ENCODE measurements at places on chromosomes 6 and 20.

GRCh38 chr6:68046756-68047155 lies 588.3 kb upstream of the ADGRB3 start:
- DNase-seq: no peak

DNA sequence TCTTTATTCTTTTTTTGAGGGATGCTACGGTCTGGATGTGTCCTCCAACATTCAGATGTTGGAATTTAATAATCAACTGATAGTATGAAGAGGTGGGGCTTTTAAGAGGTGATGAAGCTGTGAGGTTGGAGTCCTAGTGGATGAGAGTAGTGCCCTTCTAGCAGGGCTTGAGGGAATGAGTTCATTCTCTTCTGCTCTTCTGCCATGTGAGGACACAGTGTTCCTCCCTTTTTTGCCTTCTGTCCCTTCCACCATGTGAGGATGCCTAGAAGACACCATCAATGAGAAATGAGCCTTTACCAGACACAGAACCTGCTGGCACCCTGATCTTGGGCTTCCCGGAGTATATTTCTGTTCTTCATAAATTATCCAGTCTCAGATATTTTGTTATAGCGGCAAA lies 82.1 kb upstream of the MLIP start:
- no peak for DNase-seq

GRCh38 chr20:56955680-56956079 lies 310.8 kb downstream of the BMP7 start:
- DNase-seq: no peak

- DNase-seq: no peak
These were observed 45.2 kb upstream of the RREB1 start for GRCh38 chr6:7062451-7063162.

GRCh38 chr6:11023032-11023431 lies 21.1 kb downstream of the ELOVL2 start:
- DNase-seq: no peak

DNA sequence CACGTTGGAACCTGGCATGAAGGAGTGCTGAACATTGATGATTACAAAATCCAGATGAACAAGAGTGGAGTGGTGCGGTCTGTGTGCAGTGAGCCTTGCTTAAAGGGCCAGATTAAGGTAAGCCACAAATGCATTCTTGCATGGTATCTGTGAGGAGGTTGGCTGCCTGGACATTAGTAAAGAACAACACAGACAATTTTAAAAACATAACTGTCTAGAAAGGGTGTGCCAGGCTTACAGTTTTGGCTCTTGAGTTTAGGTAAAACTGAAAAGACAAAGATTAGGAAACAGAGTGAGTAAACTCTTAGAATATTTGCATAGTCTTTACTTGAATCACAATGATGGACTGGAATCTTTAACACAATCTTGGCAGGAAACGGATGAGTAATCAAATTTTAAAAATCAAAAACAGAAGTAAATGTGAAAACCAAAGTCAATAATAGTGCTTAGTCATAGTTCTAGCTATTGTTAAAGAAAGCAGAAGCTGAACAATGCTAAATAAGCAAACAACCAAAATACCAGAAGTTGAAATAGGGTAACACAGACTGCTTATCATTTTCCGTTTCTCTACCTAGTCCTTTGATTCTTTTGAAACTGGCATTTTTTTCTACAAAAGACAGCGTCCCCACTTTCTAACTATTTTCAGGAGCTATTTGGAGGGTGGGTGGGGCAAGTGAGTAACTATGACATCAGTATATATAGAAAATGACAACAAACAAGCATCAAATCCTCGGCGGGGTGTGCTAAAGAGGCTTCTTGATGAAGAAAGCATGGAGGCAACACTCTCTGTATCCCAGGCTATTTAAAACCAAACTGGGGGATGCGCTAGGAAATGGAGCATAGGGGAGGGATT lies 185.8 kb upstream of the RAB32 start:
- DNase-seq: peak; percentile 18

DNA sequence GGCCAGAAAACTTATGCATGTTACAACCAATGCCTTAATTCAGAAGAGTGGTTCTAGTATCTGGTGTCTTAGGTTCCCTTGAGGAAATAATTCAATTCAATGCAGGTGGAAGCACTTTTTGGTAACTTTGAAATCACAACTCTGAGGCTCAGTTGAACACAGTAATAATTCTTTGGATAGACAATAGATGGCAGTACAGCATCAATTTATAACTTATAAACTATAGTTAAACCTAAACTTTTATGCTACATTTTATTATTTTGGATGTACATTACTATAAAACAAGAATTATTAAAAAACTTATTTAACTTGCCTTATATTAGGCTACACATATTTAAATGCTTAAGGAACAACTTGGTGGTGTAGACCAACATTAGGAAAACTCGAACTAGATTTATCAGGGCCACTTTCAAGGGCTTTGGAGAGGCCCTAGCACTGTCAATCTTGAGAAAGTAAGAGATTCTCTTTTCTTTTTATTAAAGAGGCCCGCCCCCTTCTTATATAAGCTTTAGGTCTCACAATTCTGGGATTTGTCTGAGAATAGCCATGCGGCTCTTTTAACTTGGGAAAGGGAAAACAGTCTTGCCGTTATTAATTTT lies 85.9 kb downstream of the CRYBG1 start:
- no peak for DNase-seq

DNA sequence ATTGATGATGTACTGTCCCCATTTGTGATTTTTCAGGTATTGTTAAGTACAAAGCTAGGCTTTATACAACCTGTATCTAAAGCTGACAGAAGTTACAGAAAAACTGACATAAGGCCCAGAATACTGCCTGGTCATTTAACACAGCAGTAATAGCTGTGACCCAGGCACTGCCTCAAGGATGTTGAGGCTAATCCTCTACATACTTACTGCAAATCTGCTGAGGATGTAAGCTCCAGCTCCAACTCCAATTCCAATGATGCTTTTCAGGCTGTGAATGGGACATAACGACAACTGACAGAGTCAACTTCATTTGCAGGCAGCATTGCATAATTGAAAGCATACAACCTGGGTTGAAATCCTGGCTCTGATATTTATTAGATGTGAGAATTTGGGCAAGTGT lies 36.3 kb upstream of the SLA2 start:
- no peak for DNase-seq

DNA sequence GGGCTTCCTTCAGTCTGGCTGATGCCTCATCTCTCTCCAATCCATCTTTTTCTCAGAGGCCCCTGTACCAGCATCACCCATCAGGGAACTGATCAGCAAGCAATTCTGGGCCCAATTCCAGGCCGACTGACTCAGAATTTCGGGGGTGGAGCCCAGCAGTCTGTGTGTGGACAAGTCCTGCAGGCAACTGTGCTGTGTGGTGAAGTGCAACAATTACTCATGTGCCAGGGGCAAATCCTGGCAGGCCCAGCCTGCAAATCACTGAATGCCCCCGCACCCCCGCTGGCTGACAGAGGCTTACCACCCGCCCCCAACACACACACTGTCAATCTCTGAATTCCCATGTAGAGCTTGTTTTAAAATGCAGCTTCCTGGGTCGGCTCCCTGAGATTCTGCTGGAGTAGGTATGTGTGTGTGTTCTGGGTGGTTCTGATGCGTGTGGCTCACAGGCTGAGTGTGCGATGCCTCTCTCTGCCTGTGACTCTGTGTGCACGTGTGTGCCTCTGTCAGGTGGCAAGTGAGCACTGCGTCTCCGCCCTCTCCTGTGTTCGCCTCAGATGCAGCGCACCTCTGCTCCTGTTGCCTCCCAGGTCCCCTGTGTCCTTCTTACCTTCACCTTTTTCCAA lies 45.4 kb downstream of the SSR1 start:
- peak; percentile 50 for DNase-seq

DNA sequence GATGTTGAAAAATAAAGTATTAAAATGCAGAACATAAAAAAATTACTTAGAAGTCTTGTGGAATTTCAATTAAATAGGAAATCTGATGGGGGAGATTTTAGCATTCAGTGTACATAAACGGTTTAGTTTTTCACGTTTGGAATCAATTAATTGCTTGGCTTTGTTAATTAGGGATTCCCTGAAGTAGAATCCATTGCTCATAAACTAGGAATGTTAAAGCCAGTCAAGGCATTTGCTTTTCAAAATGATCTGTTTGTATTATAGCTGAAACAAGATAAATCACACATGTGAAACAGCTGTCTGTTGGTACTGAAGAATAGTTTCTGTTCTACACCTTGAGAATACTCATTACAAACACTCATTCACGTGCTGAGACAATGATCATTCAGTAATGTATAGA lies 297.9 kb downstream of the TBC1D7 start:
- DNase-seq: no peak

GRCh38 chr6:52504782-52505136 lies 72.1 kb downstream of the TRAM2 start:
- DNase-seq: no peak

DNA sequence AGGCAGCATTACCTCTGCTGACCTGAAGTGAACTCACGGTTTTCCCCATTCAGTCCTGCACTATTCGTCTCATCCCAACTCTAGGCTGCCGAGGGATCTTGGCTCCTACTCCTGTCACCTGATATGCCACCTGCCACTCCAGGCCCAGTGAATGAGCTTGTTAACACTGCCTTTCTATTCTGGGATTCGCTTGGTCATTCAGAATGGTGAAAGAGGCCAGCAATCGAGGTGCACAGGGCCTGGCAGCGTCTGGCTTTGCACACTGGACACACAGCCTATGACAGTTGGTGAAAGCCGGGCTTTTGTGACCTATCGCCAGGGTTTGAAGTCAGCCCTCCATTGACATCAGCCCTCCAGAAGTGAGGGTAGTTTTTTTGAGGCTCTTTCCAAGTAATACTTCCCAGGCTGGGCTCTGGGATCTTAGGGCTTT lies 59.3 kb upstream of the MYL9 start:
- no peak for DNase-seq

GRCh38 chr20:63351811-63352591 lies 9.1 kb downstream of the CHRNA4 start:
- peak; percentile 68 for DNase-seq

DNA sequence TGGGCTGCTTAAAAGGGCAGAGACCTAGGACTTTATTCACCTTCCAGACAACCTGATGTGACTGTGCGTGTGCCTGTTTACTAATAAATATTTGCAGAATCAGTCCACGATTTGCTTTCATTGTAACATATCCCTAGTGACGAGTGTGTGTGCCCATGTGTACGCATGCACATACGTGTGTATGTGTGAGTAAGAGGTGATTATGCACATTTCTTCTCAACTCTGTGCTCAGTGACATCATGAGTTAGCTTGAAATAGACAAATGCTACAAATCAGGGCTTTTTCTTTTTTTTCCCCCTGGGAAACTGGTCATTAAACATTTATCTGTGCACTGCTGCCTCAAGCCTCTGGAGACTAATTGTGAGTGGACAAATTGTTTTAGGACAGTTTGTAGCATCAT lies 242.6 kb upstream of the SOX4 start:
- no peak for DNase-seq

GRCh38 chr6:168518867-168519266 lies 77.9 kb downstream of the SMOC2 start:
- no peak for DNase-seq

- DNase-seq: no peak
These were observed 137.3 kb downstream of the HDGFL1 start for GRCh38 chr6:22706651-22707050.

DNA sequence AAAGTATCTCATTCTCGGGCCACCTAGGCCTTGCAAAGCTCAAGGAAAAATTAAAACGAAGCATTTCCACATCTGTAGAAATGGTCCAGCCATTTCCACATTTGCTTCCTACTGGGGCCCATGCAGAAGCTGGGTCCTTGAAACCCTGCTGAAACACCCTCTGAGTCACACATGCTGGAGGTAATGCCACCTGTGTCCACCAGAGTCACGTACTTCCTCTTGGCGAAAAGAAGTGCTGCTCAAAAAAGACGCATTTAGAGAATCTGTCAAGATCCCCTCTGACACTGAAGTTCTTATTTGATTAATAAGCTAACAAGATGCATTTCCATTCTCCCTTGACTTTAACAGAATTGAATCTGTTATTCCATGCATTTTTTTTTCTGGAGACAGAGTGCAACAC lies 423.2 kb downstream of the PREX1 start:
- peak; percentile 21 for DNase-seq

DNA sequence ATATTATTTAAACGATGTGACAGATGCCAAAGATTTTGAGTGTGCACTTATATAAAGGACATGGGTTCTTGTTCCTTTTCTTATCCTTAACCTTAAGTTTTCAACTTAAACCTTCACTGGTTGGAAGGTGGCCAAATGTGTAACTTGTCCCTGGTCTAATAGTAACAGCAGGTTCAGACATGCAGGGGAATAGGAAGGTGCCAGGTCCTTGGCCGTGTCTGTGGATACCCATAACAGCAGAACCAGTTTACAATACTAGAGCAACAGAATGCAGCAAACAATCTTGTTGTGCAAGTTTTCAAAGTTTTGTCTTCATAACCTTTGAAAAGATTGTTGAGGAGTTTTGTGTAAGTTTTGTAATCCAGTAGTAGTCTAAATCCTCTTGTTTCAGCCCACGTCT lies 4.4 kb downstream of the MYB start:
- DNase-seq: no peak

GRCh38 chr6:106730264-106730663 lies 100.9 kb downstream of the QRSL1 start:
- no peak for DNase-seq

GRCh38 chr6:34145161-34146020 lies 496 bp downstream of the GRM4 start:
- DNase-seq: peak; percentile 33

GRCh38 chr6:140204154-140204553 lies 829.7 kb upstream of the CITED2 start:
- no peak for DNase-seq

DNA sequence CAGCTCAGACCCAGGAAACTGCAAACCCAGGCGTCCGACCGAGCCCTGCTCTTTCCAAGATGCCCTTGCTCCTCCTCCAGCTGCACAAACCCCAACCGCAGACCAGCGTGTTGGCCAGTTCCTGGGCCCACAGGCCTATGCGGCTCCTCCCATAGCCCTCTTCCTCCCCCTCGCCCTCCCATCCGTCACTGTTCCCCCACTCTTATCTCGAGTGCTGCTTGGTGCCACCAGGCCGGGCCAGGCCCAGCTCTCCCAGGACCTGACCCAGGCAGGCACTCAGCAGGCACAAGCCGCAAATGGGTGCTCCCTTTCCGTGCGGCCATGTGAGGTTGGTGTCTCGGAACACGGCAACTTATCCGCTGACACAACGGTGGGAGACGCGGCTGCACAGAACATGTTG lies 28.6 kb downstream of the ADRM1 start:
- no peak for DNase-seq

GRCh38 chr6:9112544-9112943 lies 677.2 kb upstream of the SLC35B3 start:
- DNase-seq: no peak

GRCh38 chr6:113377362-113377942 lies 479.7 kb upstream of the MARCKS start:
- no peak for DNase-seq

- peak; percentile 60 for DNase-seq
These were observed 74.1 kb downstream of the SULF2 start for GRCh38 chr20:47711046-47711752.

DNA sequence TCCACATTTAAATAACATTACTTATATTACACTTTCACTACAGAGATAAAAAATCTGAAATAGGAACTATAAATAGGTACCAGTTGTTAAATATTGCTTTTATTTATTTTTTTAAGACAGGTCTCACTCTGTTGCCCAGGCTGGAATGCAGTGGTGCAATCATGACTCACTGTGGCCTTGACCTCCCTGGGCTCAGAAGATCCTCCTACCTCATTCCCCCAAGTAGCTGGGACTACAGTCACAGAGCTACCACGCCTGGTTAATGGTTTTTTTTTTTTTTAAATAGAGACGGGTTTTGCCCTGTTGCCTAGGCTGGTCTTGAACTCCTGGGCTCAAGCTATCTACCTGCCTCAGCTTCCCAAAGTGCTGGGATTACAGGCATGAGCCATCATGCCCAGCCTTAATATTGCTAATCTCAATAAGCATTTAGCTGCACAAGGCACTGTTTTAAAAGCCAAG lies 17.3 kb downstream of the EEF1E1 start:
- DNase-seq: no peak

Measured in RPMI8226 (cell line).